ENCODE measurements at places on chromosomes 1 and 21. TPM values are rescaled to one million over a fixed set of nuclear protein-coding genes. Genes with fewer than 3 reads are reported as not detected.

Gene CFAP45
- total RNA-seq: 2.1 TPM

GRCh38 chr1:208241512-208241911 lies 2.7 kb downstream of the PLXNA2 start:
- H3K4me3 ChIP-seq: peak overlapping the region; percentile 80
- H3K27me3 ChIP-seq: no peaks in the 10 kb centered on the region
- peaks cover 74% of the 10 kb centered on the region for H3K4me1 ChIP-seq

Gene RIPPLY3
- total RNA-seq: not detected

DNA sequence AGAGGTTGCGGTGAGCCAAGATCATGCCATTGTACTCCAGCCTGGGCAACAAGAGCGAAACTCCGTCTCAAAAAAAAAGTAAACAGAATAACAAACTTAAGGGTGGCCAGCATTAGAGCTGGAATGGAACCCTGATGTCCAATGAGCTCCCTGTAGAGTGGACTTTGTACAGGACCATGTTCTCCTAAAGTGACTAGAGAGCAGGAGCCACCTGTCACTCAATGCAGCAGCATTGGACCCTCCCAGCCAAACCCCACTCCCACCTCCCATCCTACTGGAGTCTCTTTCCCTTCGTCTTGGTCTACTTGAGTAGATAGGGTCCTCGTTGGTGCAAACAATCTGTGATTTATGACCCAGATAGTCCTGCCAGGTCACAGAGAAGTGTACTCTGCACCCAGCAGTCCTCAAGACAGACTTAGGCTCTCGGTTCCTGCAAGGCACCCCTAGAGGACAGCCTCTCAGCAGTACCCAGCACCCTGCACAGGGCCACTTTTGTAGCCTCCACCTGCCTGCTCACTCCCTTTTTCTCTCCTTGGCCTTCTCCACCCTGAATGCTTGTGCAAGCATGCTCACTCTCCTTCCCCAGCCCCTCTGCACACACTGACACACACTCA lies 69.2 kb upstream of the ZNF281 start:
- no peaks in the 10 kb centered on the region for H3K4me1 ChIP-seq
- DNase-seq: no peak
- no peaks in the 10 kb centered on the region for H3K36me3 ChIP-seq
- no peak overlapping the region for H3K4me3 ChIP-seq
- no peak overlapping the region for H3K27ac ChIP-seq

DNA sequence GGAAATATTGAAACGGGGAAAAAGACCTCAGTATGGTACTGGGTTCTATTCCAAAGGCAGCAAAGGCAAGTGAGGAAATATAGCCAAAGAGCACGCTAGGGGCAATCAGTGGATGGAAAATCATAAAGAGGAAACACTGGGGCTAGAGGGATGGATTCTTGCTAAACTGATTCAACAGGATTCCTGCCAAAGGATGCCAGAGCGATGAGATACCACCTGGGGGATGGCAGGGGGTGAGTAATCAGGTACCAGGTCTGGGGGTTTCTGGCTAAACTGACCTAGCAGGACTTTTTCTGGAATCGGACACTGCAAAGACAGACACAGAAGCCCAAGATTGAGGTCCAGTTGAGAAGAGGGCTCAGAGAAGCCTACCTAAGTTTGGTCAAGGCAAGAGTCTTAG lies 6.7 kb downstream of the CHI3L2 start:
- no peak overlapping the region for H3K4me3 ChIP-seq
- no peak overlapping the region for H3K27ac ChIP-seq
- H3K27me3 ChIP-seq: no peaks in the 10 kb centered on the region
- DNase-seq: no peak
- H3K36me3 ChIP-seq: no peaks in the 10 kb centered on the region

Data from thoracic aorta (tissue), 2 donors.